Lung (tissue), 17 donors: ENCODE measurements at places on chromosomes 12 and 14.
A peak's percentile ranks its signal among the peaks of the same experiment; 100 is the strongest.

DNA sequence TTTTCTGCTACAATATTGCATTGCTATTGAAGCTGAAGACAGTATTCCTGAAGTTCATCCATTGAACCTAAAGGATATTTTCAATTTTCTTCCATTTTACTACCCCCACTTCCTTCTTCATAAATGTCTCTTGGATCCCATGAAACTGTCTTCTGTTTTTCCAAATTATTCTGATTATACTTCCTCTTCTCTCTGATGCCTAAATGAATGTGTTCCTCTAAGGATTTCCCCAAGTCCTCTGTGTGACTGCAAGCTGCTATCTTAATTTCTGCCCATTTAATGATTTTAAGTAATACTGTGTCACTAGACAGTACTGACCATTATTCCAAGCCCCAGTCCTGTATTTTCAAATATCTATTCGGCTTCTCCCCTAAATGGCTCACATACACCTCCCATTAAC is 102.9 kb downstream of the TAOK3 start:
- H3K36me3 ChIP-seq = peaks cover 3% of the 10 kb centered on the region
- no peak for DNase-seq
- no peaks in the 10 kb centered on the region for H3K27me3 ChIP-seq
- no peaks in the 10 kb centered on the region for H3K4me1 ChIP-seq
- H3K27ac ChIP-seq = no peak overlapping the region

DNA sequence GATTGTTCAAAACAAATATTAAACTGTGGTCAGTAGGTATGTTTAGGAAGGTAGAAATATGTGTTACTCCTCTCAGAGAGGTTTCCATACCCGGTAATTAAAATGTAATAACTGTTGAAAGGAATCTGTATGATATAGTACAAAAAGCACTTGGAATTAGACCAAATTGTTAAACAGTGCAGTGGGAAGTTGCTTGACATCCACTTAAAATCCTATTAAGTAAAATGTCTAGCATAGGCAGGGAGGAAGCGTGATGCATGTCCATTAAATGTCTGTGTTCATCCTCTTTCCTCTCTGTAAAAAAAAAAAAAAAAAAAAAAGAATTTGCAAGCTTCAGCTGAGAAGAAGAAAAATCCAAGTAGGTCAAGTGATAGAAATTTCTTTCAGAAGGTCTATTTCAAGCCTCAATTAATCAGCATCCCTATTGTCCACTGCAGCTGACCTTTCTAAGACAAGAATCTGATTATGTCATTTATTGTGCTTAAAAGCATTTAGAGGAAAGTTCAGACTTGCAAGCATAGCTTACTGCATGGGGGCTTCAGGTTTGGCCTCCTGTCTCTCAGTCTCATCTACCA is 265.6 kb upstream of the RGS6 start:
- H3K27ac ChIP-seq = no peak overlapping the region
- peak; percentile 42 for DNase-seq
- H3K27me3 ChIP-seq = no peaks in the 10 kb centered on the region
- H3K4me3 ChIP-seq = no peak overlapping the region
- no peaks in the 10 kb centered on the region for H3K4me1 ChIP-seq

DNA sequence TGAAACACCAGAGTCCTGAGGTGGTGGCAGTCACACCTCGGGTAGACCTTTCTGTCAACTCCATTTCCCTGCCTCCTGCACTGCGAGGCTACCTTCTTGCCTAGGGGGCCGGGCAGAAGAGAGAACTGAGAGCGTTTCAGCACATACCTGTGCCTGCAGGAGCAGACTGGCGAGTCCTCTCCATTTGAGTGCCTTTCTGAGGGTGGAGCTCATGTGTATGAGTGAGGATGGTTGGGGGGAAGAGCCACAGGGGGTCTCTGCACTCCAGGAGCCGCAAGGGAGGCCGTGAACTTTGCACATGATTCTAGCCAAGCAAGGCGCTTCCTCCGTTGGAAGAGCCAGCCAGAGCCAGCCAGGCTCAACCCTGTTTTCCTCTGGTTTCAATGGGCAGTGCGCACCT is 31.0 kb upstream of the CCND2 start:
- H3K36me3 ChIP-seq = no peaks in the 10 kb centered on the region
- H3K27me3 ChIP-seq = no peaks in the 10 kb centered on the region
- no peak overlapping the region for H3K4me3 ChIP-seq
- peaks cover 13% of the 10 kb centered on the region for H3K4me1 ChIP-seq
- H3K27ac ChIP-seq = no peak overlapping the region

- H3K4me3 ChIP-seq = no peak overlapping the region
- H3K27ac ChIP-seq = peak overlapping the region; percentile 90
- H3K4me1 ChIP-seq = peaks cover 3% of the 10 kb centered on the region
Measured at GRCh38 chr14:103552846-103553210, 9.6 kb downstream of the BAG5 start.

- H3K27ac ChIP-seq = no peak overlapping the region
- H3K4me1 ChIP-seq = no peaks in the 10 kb centered on the region
- peaks cover 12% of the 10 kb centered on the region for H3K36me3 ChIP-seq
Measured at GRCh38 chr14:92563359-92563758, 49.8 kb downstream of the RIN3 start.

- H3K4me3 ChIP-seq = no peak overlapping the region
- no peaks in the 10 kb centered on the region for H3K4me1 ChIP-seq
- no peaks in the 10 kb centered on the region for H3K27me3 ChIP-seq
- no peaks in the 10 kb centered on the region for H3K36me3 ChIP-seq
- H3K27ac ChIP-seq = no peak overlapping the region
- DNase-seq = no peak
Measured at GRCh38 chr12:25123126-25123525, 71.8 kb downstream of the DNAI7 start.

- H3K4me3 ChIP-seq = no peak overlapping the region
- DNase-seq = no peak
- H3K36me3 ChIP-seq = no peaks in the 10 kb centered on the region
- no peak overlapping the region for H3K27ac ChIP-seq
Measured at GRCh38 chr12:10497602-10498001, 8.1 kb upstream of the EIF2S3B start.

DNA sequence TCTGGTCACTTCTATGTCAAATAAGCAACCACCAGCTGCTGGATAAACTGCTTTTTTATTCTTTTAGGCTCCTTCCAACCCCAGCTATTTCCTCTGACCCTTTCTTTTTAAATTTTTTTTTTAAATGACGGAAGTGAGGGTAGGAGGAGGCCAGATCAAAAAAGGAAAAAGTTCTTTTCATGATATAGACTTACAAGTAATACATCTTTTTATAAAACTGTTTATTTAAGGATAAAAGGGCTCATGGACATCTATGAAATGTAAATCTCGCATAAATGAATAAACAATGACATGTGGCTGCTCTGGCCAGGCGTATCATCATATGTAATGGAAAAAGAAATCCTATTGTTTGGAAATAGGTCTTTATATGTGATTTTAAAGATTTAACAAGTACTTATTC is 169.0 kb upstream of the ATP2B1 start:
- peak; percentile 84 for DNase-seq
- no peak overlapping the region for H3K27ac ChIP-seq
- no peak overlapping the region for H3K4me3 ChIP-seq
- H3K27me3 ChIP-seq = no peaks in the 10 kb centered on the region

DNA sequence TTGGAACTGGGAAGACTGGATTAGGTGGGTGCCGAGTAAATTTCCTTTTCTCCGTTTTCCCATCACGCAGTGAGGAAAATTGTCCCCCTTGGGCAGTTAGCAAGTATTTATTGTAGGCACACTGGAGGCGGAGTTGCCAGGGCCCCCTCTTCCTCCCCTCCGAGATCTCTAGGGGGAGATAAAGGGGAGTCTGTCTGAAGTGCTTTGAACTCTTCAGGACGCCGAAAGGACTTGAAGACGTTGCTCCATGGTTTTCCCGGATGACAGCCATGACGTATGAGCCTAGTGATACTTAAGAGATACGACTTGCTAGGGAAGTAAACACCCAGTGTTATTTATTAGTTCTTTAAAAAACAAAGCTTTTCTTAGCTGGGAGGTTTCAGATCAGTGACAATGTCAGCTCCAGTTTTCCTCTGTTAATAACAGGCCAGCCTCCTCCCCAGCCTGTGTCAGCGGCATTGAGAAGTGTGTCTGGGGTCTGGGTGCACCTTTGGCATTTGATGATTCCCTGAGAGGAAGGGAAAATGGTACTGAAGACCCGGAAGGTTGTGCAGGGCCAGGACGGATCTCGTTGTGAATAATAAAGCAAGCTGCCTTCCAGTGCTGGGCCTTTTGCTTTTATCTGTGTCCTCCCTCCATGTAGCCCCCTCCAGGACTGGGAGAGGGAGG is 78.7 kb downstream of the TSPAN9 start:
- H3K36me3 ChIP-seq = no peaks in the 10 kb centered on the region
- no peaks in the 10 kb centered on the region for H3K27me3 ChIP-seq
- DNase-seq = peak; percentile 42
- H3K4me3 ChIP-seq = no peak overlapping the region
- peak overlapping the region; percentile 52 for H3K27ac ChIP-seq

DNA sequence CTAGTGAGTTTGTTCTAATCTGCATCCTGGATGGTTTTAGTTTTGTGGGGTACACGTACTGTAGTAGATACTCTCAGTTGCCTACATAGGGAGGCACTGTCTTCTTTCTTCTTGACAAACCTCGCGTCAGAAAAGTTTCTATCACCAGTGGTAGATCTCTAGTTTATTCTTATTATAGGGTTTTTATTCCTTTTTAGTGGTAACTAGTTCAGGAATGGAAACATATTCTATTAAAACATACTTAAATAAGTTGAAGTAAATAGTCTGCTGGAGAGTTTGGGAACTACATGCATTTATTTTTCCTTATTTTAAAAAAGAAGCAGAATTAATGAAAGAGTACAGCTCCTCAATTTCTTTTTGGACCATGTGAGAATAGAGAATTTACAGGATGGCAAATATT is 33.6 kb upstream of the OR9K2 start:
- H3K36me3 ChIP-seq = no peaks in the 10 kb centered on the region
- no peak for DNase-seq
- H3K27ac ChIP-seq = no peak overlapping the region
- no peaks in the 10 kb centered on the region for H3K4me1 ChIP-seq
- no peaks in the 10 kb centered on the region for H3K27me3 ChIP-seq

- no peaks in the 10 kb centered on the region for H3K4me1 ChIP-seq
- no peak overlapping the region for H3K27ac ChIP-seq
- H3K4me3 ChIP-seq = no peak overlapping the region
- H3K27me3 ChIP-seq = no peaks in the 10 kb centered on the region
- no peaks in the 10 kb centered on the region for H3K36me3 ChIP-seq
Measured at GRCh38 chr14:37369425-37369824, 171.7 kb downstream of the MIPOL1 start.

- no peak overlapping the region for H3K27ac ChIP-seq
- no peaks in the 10 kb centered on the region for H3K27me3 ChIP-seq
- DNase-seq = peak; percentile 81
- no peaks in the 10 kb centered on the region for H3K36me3 ChIP-seq
- H3K4me1 ChIP-seq = no peaks in the 10 kb centered on the region
- H3K4me3 ChIP-seq = no peak overlapping the region
Measured at GRCh38 chr12:32032205-32032810, 73.1 kb downstream of the RESF1 start.

- no peaks in the 10 kb centered on the region for H3K4me1 ChIP-seq
- no peak overlapping the region for H3K4me3 ChIP-seq
- DNase-seq = no peak
- no peaks in the 10 kb centered on the region for H3K36me3 ChIP-seq
- H3K27me3 ChIP-seq = no peaks in the 10 kb centered on the region
Measured at GRCh38 chr12:80684077-80684495, 23.3 kb upstream of the MYF6 start.
